NCI-H187 (cell line): ENCODE measurements at places on chromosomes 3 and 15.

GRCh38 chr3:144361002-144361401 lies 389.4 kb downstream of the DIPK2A start:
- DNase-seq = no peak

DNA sequence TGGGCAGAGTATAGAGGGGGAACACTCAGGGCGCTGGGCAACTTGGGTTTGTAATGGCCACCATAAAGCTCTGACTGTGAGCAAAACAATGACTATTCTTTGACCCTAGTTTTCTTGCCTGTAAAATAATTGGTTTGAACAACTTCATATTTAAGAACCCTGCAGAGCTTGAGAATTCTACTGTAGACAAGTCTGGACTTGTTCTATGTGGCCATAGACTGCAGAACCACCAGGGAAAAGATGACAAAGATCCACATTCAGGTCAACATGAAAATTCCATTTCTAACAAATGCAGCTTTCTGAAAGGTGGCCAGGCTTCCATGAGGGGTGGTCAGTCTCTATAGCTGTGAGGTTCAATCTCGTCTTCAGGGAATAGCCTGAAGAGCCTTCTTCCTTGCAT lies 239.4 kb upstream of the LRRN1 start:
- no peak for DNase-seq

DNA sequence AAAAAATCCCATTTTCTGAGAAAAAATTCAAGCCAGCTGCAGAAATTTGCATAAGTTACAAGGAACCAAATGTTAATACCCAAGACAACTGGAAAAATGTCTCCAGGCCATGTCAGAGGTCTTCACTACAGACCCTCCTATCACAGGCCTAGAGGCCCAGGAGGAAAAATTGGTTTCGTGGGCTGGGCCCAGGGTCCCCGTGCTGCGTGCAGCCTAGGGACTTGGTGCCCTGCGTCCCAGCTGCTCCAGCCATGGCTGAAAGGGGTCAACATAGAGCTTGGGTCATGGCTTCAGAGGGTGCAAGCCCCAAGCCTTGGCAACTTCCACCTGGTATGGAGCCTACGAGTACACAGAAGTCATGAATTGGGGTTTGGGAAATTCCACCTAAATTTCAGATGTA lies 78.0 kb downstream of the MYH15 start:
- no peak for DNase-seq

- no peak for DNase-seq
These were observed 170.3 kb upstream of the MITF start for GRCh38 chr3:69568951-69569350.

DNA sequence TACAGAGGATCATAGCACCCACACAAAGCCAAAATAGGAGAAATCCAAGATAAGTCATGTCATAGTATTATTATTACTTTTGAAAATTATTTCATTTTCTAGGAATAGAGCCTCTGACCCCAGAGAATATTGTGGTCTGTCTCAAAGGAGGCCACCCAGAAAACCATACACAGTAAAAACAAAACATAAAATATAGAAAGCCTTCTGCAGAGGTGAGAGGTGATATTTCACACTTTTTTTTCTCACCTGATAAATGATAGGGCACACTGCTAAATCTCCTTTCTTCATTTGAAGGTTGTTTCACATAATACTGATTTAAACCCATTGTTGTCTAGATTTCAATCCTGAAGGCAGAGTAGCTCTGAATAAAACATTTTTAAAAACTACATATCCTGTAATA lies 7.0 kb upstream of the CMC1 start:
- DNase-seq = no peak

DNA sequence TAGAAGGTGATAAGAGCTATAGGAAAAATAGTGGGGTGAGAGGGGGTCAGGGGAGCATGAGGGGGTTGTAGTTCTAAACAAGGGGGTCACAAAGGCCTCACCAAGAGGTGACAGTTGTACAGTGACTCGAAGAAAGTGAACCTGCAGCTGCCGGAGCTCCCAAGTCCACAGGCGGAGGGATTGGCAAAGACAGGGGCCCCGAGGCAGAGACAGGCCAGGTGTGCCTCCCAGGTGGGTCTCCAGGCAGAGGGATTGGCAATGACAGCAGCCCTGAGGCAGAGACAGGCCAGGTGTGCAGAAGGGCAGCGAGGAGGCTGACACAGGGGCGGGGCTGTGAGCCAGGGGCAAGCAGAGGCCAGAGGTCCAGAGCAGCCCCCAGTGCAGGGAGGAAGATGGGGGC lies 63.7 kb downstream of the DNAJB8 start:
- no peak for DNase-seq

- no peak for DNase-seq
These were observed 1.5 kb downstream of the VWA5B2 start for GRCh38 chr3:184230603-184231528.

DNA sequence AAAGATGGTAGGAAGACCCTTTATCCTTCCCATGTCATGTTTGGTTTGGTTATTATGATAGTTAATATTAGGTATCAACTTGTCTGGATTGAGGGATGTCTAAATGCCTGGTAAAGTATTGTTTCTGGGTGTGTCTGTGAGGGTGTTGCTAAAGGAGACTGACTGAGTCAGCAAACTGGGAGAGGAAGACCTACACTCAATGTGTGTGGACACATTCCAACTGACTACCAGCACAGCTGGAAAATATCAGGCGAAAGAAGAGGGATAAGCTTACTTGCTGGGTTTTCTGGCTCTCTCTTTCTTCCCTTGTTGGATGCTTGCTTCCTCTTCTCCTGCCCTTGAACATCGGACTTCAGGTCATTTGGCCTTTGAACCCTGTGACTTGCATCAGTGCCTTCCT lies 1227.6 kb upstream of the EPHA6 start:
- no peak for DNase-seq

- DNase-seq = no peak
These were observed 78.8 kb downstream of the AAGAB start for GRCh38 chr15:67175643-67176071.

GRCh38 chr3:150588027-150588830 lies 14.9 kb upstream of the SELENOT start:
- no peak for DNase-seq

DNA sequence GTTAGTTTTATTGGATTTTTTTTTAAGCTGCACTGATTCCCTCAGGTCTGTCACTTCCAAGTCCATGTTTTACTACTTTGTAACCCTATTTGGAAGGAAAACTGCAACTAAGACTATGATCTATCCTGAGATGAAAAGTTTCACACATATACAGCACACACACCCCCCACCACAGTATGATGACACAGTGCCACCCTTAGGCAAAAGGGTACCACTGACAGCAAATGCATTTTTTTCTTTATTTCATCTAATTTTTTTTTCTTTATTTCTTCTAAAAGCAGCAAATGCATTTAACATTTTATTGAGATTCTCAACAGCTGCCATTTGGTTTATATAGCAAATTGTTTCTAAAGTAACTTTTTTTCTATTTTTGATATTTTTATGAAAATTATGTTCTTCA lies 21.2 kb downstream of the NGRN start:
- DNase-seq = no peak

- no peak for DNase-seq
These were observed 41.3 kb upstream of the PIK3CB start for GRCh38 chr3:138875754-138876664.

- peak; percentile 35 for DNase-seq
These were observed 44.8 kb downstream of the CYP11A1 start for GRCh38 chr15:74322558-74323180.

DNA sequence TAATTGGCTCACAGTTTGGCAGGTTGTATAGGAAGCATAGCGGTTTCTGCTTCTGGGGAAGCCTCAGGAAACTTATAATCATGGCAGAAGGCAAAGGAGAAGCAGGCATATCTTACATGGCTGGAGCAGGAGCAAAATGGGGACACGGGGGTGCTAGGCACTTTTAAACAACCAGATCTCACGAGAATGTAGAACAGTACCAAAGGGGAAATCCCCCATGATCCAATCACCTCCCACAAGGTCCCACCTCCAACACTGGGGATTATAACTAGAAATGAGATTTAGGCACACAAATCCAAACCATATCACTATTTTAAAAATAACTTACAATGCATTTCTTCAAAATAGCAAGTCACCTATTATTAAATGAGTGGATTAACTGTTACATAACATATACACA lies 47.1 kb upstream of the ANKRD28 start:
- DNase-seq = no peak

DNA sequence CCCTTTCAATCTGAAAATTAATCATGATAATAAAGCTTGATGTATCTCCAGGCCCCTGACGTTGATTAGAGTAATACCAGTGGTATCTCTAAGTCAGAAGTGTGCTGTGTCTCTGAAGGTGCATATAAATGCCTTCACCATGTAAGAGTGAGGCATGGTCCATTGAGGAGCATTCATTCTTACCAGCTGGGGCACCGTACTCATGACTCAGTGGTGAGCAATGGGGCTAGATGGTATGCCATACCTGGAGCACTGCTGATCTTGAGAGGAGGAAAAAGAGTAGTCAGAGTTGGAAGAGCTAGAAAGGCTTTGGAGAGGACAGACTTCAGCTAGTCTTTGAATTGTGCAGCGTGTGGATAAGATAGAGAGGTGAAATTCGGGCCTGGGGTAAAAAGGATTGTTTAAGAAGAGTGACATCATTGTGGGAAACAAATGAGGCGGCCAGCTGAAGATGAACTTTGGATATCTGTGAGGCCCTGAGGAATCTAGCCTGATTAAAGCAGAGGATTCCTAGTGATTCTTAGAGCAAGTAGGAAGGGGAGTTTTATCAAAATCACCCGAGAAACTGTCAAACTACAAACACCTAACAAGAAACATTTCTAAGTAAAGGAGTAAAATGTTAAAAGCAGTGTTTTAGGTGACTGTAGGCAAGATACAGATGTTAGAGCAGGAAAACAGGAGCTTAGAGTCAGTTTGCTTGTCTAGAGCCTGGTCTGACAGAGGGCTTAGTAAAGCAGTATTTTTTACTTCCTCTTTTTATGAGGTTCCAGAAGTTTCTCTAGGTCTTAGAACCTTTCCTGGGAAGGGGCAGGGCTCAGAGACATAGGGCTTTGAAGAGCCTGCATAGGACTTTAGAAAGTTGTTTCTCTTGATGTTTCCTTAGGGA lies 13.6 kb downstream of the TMOD3 start:
- DNase-seq = no peak

GRCh38 chr3:63051920-63052319 lies 176.7 kb upstream of the CADPS start:
- DNase-seq = no peak

DNA sequence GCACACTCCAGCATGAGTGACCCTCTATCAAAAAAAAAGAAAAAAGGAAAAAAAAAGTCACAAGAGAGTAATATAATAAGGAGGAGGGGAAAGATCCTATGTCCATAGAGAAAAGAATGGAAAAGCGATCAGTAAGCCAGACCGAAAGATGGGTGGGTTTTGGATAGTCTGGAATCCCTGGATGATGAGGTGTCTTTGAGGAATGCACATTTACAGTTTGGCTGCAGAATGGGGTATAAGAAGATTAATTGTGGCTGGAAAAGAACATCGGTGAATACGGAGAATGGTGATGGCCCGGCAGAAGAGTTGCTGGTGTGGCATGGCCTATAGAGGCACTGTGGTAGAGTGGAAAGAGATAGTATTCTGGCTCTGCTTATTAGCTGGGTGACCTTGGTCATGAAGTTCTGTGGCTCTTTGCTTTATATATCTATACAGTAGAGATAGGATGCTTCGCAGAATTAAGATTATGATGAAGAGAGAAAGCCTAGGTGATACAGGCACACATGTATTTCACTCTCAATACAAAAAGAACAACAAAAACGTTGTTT lies 187.9 kb downstream of the AKAP13 start:
- no peak for DNase-seq

DNA sequence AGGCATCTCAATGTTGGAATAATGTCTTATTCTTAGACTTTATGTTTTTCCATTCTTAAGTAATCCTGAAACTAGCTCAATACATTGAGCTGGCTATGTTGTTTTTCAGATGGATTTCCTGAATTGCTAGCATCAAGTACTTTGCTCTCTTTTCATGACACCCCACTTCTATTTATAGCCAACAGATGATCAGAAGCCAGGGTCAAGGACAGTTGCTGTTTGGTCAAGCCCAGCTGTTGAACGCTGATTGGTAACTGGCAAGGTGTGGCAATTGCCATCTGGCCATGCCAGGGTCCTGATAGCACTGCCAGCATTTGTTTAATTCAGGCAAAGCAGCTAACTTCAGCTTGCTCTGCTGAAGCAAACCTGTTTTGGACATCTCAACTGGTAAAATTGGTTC lies 46.2 kb upstream of the PLCL2 start:
- DNase-seq = no peak

DNA sequence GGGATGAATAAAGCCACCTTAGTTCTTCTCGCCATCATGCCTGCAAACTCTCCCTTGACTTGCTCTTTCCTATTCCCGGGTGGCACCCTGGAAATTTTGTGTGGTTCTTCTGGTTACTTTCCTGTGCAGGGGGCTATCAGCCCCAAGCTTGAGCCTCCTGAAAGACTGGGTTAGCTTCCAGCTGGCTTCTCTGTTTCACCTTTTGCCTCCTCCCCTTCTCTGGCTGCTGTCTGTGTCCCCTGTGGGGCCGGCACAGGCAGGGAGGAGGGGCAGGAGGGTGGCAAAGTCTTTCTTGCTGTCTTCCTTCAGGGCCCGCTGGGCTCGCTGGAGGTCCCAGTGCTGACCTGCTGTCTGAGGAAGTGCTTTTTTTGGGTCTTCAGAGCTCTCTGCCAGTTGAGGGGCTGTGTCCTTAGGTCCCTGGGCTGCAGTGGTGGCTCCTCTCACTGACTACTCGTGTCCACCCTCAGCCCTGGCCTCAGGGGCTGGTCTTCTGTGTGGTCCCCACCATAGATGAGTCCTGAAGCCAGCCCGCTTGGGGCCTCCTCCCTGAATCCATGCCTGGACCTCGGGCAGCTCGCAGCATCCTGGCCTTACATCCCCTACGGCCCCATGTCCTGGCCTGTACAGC lies 196.5 kb downstream of the KLF13 start:
- DNase-seq = no peak

DNA sequence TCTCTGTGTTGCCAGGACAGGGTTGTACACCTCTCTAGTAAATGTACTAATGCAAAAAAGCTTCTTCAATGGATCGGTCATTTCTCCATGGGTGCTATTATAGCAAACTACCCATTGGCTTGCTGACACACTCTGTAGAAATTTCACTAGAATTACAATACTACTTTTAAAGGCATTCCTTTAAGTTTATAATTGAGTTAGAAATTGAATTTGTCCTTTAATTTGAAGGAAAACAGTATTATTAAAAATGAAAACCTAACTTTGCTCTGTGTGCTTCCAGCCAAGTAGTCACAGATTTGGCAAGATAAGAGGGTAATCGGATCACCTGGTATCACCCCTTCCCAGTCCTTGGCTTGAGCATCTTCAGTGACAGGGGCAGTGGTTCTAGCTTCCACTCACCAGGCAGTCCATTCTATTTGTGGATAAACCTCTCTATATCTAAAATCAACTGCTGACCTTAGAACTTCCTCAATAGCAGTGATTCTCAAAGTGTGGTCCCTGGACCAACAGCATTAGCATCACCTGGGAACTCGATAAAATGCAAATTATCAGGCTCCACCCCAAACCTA lies 93.2 kb downstream of the GHSR start:
- DNase-seq = no peak

- no peak for DNase-seq
These were observed 44.5 kb upstream of the KCNMB2 start for GRCh38 chr3:178491751-178492150.

- DNase-seq = no peak
These were observed 7.2 kb downstream of the SPG21 start for GRCh38 chr15:64982472-64982871.

- DNase-seq = no peak
These were observed 41.2 kb downstream of the RGMA start for GRCh38 chr15:93047621-93048425.
